GM23248 (cell line): ENCODE measurements at places on chromosomes 16 and 17. TPM values are rescaled to one million over a fixed set of nuclear protein-coding genes. Genes with fewer than 3 reads are reported as not detected.
A peak's percentile ranks its signal among the peaks of the same experiment; 100 is the strongest.

The TBC1D3K gene
- not detected in 2 replicates for total RNA-seq

The ELMO3 gene
- 1.5 and 1.6 TPM in 2 replicates for total RNA-seq

The SYT17 gene
- not detected in 2 replicates for total RNA-seq

The SPNS2 gene
- total RNA-seq = not detected in 2 replicates

DNA sequence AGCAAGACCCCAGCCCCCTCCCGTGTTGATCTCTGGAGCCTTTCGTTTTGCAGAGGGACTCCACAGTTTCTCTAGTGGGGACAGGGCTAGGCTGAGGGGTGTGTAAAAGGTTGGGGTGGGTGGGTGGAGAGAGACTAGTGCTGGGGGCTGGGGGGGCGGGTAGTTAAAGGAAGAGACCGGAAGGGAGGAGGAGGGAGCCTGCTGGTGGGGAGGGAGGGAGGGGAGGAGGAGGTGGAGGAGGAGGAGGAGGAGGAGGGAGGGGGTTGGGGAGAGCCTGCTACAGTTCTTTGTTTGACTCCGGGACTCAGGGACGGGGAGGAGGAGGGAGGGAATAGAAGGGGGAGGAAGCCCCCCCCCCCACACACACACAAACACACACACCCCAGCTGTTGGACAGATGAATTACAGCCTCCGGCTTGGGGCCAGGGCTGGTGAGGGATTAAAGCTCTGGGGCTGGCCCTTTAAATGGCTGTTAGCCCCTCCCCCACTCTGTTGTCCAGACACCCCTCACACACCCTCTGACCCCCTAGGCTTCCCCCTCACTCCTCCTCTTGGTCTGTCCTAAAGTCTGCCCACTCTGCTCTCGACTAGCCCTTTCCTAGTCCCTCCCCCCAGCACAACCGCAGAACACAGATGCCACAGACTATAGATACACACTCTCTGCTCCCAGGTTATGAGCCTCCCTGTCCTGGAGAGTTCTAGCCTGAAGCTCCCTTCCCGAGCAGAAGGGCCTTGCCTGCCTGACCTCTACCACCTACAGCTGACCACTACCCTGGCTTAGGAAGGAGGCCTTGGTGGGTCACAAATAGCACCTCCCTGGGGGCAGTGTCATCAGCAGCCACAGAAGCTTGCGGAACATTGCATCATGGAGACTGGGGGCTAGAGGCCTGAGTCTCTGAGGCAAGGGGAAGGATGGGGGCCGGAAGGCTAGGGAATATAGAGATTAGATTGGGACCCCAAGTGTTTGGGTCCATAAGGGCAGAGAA lies 4.4 kb downstream of the KDM6B start:
- H3K36me3 ChIP-seq = no peaks in the 10 kb centered on the region
- peak; percentile 60 for DNase-seq
- no peaks in the 10 kb centered on the region for H3K27me3 ChIP-seq
- peaks cover 22% of the 10 kb centered on the region for H3K4me1 ChIP-seq
- peak overlapping the region; percentile 97 for H3K27ac ChIP-seq

DNA sequence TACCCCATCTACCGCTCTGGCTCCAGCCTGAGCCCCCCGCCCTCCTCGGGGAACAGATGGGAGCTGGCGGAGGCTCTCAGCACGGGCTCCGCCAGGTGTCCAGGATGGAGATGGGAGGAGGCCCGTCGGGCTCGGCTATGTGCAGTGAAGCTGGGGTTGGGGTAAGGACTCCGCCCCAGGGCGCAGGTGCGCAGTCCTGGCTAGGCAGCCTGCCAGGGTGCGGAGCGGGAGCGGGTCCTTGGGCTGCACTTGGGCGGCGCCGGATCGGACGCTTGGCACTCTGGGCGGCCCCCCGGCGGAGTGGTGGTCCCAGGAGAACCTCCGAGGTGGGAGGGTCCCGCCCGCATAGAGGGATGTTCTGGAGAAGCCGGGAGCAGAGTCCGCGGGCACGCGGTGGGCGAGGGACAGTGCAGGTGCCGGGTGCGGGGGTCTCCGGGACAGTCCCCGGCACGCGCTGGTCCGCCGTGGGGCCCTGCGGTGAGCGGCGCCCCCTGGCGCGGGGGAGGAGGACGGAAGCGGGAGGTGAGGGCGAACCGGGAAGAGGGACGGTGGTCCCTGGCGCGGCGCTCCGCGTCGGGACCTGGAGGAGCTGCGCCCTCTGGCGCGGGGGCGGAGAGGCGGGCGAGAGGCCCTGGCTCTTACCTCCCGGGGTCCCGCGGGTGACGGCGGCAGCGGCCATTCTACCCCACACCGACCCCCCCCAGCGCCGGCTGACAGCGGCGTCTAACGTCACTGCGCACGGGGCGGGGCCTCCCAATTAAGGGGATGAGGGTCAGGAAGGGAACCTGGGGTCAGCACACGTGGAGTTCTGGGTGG lies at the start of gene CAMTA2:
CAMTA2 (minus strand) TSS at position 725 of the 816 bp plus-strand sequence. CDS start 1,453 bp downstream, outside the sequence.
- peak within 1 kb of the TSS; percentile 51 for H3K27ac ChIP-seq
- peaks cover 9% of the 10 kb centered on the region for H3K4me1 ChIP-seq
- no peaks in the 10 kb centered on the region for H3K36me3 ChIP-seq
- peak within 1 kb of the TSS; percentile 81 for H3K4me3 ChIP-seq

DNA sequence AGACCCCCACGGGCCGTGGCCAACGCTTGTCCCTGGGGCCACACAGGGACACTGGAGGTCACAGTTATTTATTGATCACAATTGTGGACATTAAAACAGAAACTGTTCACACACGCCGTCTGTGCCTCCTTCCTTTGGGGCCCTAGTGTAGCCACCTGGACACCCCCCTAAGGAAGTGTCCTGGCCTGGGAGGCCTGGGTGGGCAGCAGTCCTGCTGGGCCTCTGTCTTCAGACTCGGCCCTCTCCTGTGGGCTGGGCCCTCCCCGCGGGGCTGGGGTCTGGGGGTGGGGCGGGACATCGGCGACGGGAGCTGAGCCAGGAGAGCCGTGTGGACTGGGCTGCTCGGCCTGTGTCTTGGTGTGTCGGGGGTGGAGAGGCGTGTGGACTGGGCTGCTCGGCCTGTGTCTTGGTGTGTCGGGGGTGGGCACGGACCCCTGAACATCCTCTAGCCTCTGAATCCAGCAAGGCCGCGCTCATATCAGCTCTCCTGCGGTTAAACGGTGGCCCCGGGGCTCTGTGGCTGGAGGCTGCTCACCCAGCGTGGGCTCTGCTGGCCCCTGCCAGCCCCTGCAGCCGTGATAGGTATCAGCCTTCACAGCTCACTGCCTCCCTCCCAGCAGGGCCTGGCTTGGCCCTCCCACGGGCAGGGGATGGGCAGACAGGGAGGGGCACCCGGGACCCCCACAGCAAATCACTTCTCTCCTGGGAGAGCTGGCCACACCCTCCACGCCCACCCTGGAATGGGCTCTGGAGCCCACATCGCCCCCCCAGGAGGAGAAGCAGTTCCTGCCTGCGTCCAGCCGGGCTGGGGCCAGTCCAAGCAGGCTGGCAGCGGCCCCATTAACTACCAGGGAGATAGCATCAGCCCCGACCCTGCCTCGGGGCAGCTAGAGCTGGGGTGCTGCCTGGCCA lies 1.1 kb upstream of the NHLRC4 start:
- DNase-seq = no peak
- H3K27ac ChIP-seq = no peak overlapping the region

- peak overlapping the region; percentile 83 for H3K4me3 ChIP-seq
- H3K4me1 ChIP-seq = peaks cover 7% of the 10 kb centered on the region; the same call in 1 of the 2 replicates
- H3K27ac ChIP-seq = no peak overlapping the region
- no peaks in the 10 kb centered on the region for H3K27me3 ChIP-seq
These were observed 1.5 kb upstream of the NEURL4 start for GRCh38 chr17:7330638-7331015.

DNA sequence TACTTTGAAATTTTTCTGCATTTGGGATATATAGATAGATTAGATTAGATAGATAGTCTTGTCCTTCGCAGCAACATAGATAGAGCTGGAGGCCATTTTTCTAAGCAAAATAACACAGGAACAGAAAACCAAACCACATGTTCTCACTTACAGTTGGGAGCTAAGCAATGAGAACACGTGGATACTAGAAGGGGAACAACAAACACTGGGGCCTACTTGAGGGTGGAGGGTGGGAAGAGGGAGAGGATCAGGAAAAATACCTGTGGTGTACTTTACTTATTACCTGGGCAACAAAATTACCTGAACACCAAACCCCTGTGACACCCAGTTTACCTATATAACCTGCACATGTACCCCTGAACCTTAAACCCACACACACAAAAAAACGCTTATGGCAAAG lies 14.3 kb downstream of the PRKAR1A start:
- no peak overlapping the region for H3K27ac ChIP-seq
- peaks cover 97% of the 10 kb centered on the region for H3K36me3 ChIP-seq
- H3K27me3 ChIP-seq = no peaks in the 10 kb centered on the region
- H3K4me3 ChIP-seq = no peak overlapping the region
- H3K4me1 ChIP-seq = no peaks in the 10 kb centered on the region

GRCh38 chr16:81442220-81442915 lies 2.2 kb upstream of the CMIP start:
- H3K27me3 ChIP-seq = no peaks in the 10 kb centered on the region
- no peak for DNase-seq
- no peak overlapping the region for H3K27ac ChIP-seq

GRCh38 chr17:21452377-21453143 lies 76.4 kb downstream of the KCNJ12 start:
- H3K4me3 ChIP-seq = peak overlapping the region; percentile 50
- H3K27me3 ChIP-seq = no peaks in the 10 kb centered on the region; the same call in none of the 2 replicates

GRCh38 chr16:79037521-79038373 lies 562.8 kb downstream of the MAF start:
- DNase-seq = no peak
- no peaks in the 10 kb centered on the region for H3K36me3 ChIP-seq
- no peaks in the 10 kb centered on the region for H3K27me3 ChIP-seq
- H3K4me1 ChIP-seq = no peaks in the 10 kb centered on the region
- no peak overlapping the region for H3K27ac ChIP-seq
- H3K4me3 ChIP-seq = no peak overlapping the region

DNA sequence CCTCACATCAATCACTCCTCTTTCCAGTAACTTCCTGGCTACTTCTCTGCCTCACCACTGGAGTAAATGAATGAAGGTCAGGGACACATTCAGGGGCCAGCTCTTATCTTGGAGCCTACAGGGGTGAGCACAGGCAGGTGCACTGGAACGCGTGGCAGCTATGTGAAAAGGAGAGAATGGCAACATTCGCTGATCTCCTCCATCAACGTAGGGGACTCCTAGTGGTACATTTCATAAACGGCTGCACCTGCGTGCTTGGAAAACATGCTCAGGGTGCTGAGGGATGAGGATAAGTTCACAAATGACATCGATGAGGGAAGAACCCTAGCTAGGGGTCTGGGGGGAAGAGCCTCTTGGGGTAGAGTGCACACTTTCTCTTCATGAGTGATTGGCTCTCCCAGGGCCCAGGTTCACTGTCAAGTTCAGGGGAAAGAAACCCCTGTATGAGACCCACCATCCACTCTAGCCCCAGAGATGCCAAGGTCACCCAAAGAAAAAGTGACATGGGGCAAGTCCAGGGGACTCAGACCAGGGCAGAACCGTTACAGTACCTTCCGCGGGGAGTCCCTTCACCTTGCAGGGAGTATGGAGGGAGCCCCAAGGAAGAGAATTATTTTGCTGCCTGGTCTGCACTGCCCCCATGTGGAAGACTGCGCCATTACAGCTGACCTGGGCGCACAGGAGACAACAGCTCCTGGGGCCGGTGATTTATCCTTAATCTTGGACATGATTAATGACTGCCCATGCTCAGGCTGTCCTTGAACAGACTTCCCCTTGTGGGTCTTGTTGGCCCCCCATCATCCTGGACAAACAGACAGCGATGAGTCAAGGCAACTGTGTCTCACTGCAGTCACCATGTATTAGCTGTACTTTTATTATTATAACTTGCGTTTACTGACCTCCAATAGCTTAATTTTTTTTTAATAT lies 30.1 kb downstream of the VAC14 start:
- H3K4me3 ChIP-seq = no peak overlapping the region
- H3K4me1 ChIP-seq = peaks cover 24% of the 10 kb centered on the region
- peak; percentile 66 for DNase-seq
- H3K27me3 ChIP-seq = no peaks in the 10 kb centered on the region
- no peaks in the 10 kb centered on the region for H3K36me3 ChIP-seq

- no peak overlapping the region for H3K4me3 ChIP-seq
- no peaks in the 10 kb centered on the region for H3K36me3 ChIP-seq
- no peaks in the 10 kb centered on the region for H3K4me1 ChIP-seq
- no peak overlapping the region for H3K27ac ChIP-seq
- no peak for DNase-seq
These were observed 42.7 kb downstream of the NT5M start for GRCh38 chr17:17345686-17346427.

DNA sequence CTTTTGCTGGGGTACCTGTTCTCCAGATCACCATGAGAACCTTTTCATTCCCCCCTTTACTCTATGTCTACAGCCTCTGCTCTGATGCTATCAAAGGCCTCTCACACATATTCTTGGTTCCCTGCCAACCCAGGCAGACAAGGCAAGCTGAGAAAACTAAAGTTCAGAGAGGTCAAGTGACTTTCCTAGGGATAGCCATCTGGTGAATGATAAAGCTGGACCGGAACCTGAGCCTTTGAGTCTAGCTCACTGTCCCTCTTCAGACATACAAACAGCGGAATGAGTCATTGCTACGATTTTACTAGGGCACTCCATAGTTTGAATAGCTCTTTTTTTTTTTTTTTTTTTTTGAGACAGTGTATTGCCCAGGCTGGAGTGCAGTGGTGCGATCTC lies 73.3 kb downstream of the XYLT1 start:
- no peaks in the 10 kb centered on the region for H3K27me3 ChIP-seq
- H3K4me3 ChIP-seq = no peak overlapping the region
- H3K27ac ChIP-seq = no peak overlapping the region
- peaks cover 5% of the 10 kb centered on the region; the same call in 1 of the 2 replicates for H3K4me1 ChIP-seq
